ENCODE measurements at places on chromosomes 5 and 9.
A peak's percentile ranks its signal among the peaks of the same experiment; 100 is the strongest.

- DNase-seq, result no peak
Measured at GRCh38 chr5:61450493-61451279, 118.6 kb downstream of the ZSWIM6 start.

DNA sequence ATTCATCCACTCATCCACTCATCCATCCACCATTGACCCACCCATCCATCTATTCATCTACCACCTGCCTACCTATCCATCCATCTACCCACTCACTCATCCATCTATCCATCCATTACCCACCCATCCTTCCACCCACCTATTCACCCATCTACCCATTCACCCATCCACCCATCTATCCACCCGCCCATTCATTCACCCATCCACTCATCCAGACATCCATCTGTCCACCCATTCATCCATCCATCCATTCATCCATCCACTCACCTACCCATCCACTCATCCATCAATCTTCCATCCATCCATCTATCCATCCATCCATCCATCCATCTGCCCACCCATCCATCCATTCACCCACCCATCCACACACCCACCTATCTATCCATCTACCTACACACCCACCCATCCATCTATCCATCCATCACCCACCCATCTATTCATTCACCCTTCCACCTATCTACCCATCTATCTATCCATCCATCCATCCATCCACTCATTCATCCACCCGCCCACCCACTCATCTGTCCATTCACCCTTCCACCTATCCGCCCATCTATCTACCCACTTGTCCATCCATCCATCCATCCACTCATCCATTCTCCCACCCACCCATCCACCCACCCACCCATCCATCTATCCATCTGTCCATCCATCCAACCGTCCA is 23.2 kb downstream of the PSAT1 start:
- DNase-seq, result no peak

- peak; percentile 71 for DNase-seq
Measured at GRCh38 chr5:33441241-33442177, 744 bp downstream of the TARS1 start.

- no peak for DNase-seq
Measured at GRCh38 chr9:19521205-19521604, 112.4 kb downstream of the ACER2 start.

GRCh38 chr9:18821788-18822187 is 211.2 kb downstream of the SAXO1 start:
- no peak for DNase-seq

DNA sequence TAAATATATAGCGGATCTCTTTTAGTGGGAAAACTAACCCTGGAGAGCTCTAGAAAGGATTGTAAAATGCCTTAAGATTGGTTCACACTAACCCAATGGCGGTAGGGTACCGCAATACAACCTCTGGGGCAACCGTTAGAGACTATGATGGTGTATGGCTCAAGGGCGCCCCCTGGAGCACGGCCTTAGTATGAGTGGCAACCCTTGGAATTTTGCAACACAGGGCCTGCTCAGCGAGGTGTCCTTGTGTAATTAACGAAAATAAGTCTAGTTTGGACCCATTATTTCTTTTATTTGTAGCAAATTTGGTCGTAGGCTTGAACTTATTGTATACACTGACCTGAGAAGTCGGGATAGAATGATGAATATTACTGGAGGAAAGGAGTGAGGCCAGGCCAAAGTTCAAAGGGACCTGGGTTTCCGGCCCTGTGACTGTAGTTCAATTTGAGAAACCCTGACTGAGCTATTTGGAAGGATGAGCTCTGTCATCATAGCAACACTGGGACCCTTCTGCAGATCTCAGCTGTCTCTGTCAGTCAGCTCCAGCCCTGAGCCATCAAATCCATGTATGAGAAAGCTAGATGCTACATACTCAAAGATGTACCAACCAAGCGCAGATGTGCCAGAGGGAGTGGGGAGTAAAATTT is 54.8 kb downstream of the CAMK4 start:
- peak; percentile 18 for DNase-seq

DNA sequence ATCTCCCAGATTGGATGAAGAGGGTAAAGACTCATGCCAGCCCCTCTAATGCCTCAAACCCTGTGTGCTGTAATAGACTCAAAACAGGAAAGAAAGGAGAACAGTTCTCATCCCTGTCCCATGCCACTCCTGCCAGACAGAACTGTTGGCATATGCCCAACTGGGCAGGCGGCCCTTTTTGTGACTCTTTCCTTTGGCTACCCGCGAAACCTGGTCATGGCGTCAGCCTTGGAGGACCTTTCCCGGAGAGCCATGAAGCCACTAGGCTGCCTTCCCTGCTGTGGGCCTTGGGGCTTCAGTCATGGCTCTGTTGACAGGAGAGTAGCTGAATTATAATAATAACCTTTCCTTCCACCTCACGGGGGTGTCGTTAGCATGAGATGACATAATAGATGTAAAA is 75.9 kb upstream of the SEMA6A start:
- no peak for DNase-seq

DNA sequence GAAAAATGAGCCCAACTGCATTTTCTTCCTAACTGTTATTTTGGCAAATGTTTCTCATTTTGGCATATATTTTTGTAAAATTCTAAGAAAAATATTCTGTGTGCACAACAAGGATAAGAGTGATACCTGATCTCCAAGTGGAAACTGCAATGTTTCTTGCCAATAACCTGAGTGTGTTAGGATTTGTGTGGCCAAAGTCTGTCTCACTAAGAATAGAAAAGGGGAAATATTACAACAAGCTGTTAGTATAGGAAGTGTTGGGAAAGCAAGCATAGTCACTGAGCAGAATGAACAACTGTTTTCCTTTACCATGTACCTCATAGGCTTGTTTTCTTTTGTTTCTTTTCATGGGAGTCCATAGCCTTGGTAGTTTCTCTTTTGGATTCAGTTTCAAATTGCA is 624.2 kb downstream of the MTRR start:
- peak; percentile 2 for DNase-seq

DNA sequence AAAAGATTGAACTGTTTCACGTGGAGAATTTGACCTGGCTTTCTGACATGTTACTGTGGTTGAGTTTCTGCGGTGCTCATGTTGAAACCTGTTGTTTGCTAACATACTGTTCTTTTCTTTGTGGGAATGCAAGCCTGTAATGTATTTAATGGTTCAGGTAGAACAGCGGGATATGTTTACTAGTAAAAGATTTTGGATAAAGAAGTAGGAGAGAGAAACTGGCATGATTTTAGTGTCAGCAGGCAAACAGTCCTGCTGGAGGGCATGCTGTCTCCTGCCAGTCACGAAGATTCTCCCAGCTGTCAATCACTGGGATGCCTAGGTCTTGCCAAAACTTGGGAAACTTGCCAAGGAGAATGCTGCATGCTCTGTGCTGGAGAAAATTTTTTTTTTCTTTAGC is 263.5 kb downstream of the TAF11L14 start:
- no peak for DNase-seq

GRCh38 chr9:128323212-128323730 is 632 bp downstream of the COQ4 start:
- DNase-seq, result no peak

- DNase-seq, result no peak
Measured at GRCh38 chr9:128690684-128691034, 1.6 kb downstream of the SET start.

GRCh38 chr5:143761663-143762062 is 50.3 kb upstream of the HMHB1 start:
- no peak for DNase-seq

- DNase-seq, result no peak
Measured at GRCh38 chr9:127179633-127180441, 57.4 kb upstream of the ANGPTL2 start.

DNA sequence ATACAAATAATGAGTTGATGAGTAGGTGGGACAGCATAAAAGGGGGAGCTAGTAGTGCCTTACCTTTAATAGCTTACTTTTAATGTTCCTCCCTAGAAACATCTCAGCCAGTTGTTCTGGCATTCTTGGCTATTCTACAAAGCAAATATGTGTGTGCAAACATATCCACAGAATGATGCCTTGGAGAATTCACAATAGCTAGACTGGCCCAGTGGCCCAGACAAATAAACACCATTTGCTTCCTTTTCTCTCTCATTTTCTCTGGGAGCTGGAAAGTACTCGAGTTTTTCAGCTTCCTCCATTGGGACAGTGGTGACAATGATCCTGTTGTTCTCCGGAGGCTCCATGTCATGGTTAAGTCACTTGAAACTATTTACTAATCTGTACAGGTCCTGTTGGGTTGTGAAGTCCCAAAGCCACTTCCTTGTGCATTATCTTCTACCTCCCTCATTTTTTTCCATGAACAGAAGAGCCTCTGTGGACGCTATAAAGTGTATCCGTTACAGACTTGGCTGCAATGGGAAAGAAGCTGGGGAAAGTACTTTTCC is 122.9 kb downstream of the DMAC1 start:
- no peak for DNase-seq

DNA sequence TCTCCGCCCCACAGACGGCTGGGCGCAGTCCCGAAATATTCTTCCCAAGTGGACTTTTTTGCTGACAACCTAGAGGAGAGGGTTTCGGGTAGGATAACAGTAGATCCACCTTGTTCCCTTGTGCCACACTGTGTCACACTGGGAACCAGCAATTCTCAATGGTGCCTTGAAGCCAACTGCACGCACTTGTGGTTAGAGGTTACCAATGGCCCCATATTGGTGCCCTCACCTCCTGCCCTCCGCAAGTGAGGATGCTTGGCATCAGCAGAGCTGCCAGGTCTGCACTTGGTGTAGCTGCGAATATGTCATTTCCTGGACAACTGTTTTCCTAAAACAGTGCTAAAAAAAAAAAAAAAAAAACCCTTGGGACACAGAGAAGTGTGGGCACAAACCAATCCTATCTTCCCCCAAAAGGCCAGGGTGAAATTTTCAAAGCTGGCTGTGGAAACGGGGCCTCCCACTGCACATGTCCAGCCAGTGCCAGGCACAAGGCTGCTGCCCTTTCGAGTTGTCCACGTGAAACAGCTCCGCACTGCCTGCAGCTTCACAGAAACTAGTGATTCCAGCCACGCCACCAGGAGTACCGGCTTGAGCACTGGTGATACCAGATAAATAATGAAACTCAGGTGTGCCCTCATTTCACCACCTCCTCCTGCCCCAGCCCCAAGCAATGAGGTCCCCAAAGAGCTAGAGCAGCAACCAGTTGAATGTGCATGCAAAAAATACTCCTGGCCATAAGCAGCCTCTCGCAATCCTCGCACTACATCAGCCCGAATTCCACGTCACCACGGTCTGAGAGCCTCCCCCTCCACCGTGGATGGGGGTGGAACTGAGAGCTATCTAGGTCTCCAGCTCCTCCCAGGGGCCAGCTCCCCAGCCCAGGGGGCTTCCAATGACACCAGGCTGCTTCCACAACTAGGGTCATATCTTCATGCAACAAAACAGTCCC is 51.2 kb downstream of the USP20 start:
- peak; percentile 14 for DNase-seq

- DNase-seq, result no peak
Measured at GRCh38 chr9:2127486-2127885, 112.3 kb downstream of the SMARCA2 start.
